CD4-positive, CD25-positive, alpha-beta regulatory T cell (primary cell): ENCODE measurements at places on chromosomes 5 and 9. TPM values are rescaled to one million over a fixed set of nuclear protein-coding genes. Genes with fewer than 3 reads are reported as not detected.

The IFNE gene
- not detected for total RNA-seq

The TRPM3 gene
- not detected for total RNA-seq

GRCh38 chr5:178483620-178484019 is 106.6 kb downstream of the COL23A1 start:
- no peak for DNase-seq

- DNase-seq: no peak
These were observed 817.1 kb upstream of the CDH9 start for GRCh38 chr5:27855491-27855890.

- no peak for DNase-seq
These were observed 241.4 kb downstream of the MARCHF11 start for GRCh38 chr5:15938186-15938585.

DNA sequence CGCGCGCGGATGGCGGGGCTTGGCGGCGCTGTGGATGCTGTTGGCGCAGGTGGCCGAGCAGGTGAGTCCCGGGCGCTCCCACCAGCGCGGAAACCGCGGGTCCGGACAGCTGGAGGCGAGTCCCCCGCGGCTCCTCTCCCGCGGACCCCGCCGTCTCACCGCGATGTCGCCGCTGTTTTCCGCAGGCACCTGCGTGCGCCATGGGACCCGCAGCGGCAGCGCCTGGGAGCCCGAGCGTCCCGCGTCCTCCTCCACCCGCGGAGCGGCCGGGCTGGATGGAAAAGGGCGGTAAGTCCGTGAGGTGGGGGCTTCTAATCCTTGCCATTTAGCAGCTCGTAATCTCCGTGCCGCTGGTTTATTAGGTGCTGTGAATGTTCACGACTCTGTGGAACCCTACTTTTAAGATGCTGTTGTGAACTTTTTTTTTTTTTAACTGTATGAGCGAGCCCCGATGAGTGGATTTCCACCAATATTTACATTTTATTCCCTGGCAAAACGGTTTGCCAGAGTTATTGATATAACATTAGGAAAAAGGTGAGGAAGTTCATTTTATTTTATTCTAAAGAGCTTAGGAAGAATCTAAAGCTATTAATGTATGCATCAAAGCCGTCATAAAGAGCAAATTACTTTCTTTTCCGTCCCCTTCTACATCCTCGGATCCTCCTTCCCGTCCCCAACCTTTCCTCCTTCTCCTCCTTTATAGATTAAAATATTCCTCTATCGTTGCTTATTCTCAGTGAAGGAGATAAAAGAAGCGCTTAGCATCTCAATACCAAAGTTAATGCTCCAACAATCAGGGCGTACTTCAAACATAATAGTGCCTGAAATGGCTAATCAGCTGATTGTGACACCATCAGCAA is 579 bp downstream of the ADAMTS16 start:
- DNase-seq: no peak

GRCh38 chr5:83745816-83746215 is 25.2 kb upstream of the HAPLN1 start:
- no peak for DNase-seq

DNA sequence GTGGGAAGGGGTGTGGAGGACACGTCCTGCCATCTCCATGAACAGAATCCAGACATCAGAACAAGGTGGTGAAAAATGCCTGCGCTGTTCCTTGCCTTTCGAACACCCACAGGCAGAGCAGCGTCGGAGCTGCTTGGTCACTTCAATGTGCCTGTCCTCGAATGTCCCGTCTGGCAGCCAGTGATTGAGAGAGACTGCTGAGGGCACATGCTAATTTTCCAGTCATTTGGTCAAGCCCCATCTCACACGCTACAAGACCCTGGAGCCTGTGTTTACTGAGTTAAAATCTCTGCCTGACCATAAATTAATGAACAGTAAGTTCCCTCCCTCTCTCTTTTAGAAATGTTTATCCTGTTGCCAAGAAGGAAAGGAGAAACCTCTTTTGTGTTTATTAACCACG is 149.3 kb downstream of the NTRK2 start:
- no peak for DNase-seq

DNA sequence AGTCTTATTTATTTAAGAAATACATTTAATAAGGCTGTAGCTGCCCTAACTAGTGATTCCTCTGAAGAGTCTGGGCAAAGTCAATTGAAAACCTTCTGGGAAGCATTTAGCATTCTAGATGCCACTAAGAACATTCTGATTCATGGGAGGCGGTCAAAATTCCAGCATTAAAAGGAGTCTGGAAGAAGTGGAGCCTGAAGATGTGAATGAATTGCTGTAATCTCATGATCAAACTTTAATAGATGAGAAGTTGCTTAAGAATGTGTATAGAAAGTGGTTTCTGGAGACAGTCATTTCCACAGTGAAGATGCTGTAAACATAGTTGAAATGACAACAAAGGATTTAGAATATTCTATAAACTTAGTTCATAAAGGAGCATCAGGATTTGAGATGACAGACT is 61.4 kb downstream of the WDR41 start:
- DNase-seq: no peak

- no peak for DNase-seq
These were observed 688.3 kb downstream of the PRR16 start for GRCh38 chr5:121152411-121152810.
